ENCODE measurements at places on chromosomes 7 and 10. TPM values are rescaled to one million over a fixed set of nuclear protein-coding genes. Genes with fewer than 3 reads are reported as not detected.

Gene TMEM236
- total RNA-seq: under 0.01 TPM

Gene OPALIN
- total RNA-seq: not detected

Gene OR6V1
- not detected for total RNA-seq

Gene CRCP
- 22.0 TPM for total RNA-seq

Gene NPTX2
- total RNA-seq: 88.5 TPM

Gene AS3MT
- total RNA-seq: 1.3 TPM

Gene HABP2
- total RNA-seq: not detected

Gene RNF32
- total RNA-seq: not detected

Gene CDHR1
- not detected for total RNA-seq

Gene MXI1
- total RNA-seq: 31.2 TPM

Gene AKR1C2
- 32.3 TPM for total RNA-seq

Gene EGR2
- 4.9 TPM for total RNA-seq

Gene KCP
- not detected for total RNA-seq

Gene TFR2
- total RNA-seq: 4.5 TPM

Gene PRRT4
- total RNA-seq: 1.8 TPM

Gene STRIP2
- total RNA-seq: 4.2 TPM

Gene SPDYE2B
- total RNA-seq: not detected

Gene EVX1
- total RNA-seq: not detected

Gene INPP5A
- total RNA-seq: 31.2 TPM

Gene EPO
- not detected for total RNA-seq

Gene SLC16A12
- total RNA-seq: 5.8 TPM

Gene PDLIM1
- total RNA-seq: 82.3 TPM

Gene PRSS2
- total RNA-seq: not detected

Gene PHYHIPL
- not detected for total RNA-seq

Gene SLC39A12
- not detected for total RNA-seq

Gene RUFY2
- 7.4 TPM for total RNA-seq

Gene EEF1AKMT2
- 16.4 TPM for total RNA-seq

Gene TFPI2
- total RNA-seq: 1,067 TPM

Gene PARD3
- 22.9 TPM for total RNA-seq

Gene COL13A1
- 27.9 TPM for total RNA-seq

Gene C10orf143
- total RNA-seq: not detected

Gene PKD2L1
- total RNA-seq: not detected

Gene GIMAP8
- 0.81 TPM for total RNA-seq

Gene HMX3
- total RNA-seq: not detected

Gene LRCH4
- total RNA-seq: 56.3 TPM

Gene ZNF239
- total RNA-seq: 1.8 TPM

Gene AOC1
- not detected for total RNA-seq

Gene BICC1
- 81.6 TPM for total RNA-seq

Gene MEPCE
- total RNA-seq: 32.3 TPM

Gene C7orf57
- total RNA-seq: not detected

Gene MSS51
- 1.3 TPM for total RNA-seq

Gene OSBPL3
- 5.4 TPM for total RNA-seq

Gene SPDYE3
- not detected for total RNA-seq

Gene CTNNA3
- total RNA-seq: not detected

Gene THSD7A
- 3.1 TPM for total RNA-seq

Gene GPER1
- total RNA-seq: 5.0 TPM

Gene NYAP1
- 7.0 TPM for total RNA-seq

Gene CHRM2
- total RNA-seq: not detected

Gene SEMA3C
- total RNA-seq: 61.6 TPM
